NCI-H1930 (cell line): ENCODE measurements at places on chromosomes 3 and 15.

DNA sequence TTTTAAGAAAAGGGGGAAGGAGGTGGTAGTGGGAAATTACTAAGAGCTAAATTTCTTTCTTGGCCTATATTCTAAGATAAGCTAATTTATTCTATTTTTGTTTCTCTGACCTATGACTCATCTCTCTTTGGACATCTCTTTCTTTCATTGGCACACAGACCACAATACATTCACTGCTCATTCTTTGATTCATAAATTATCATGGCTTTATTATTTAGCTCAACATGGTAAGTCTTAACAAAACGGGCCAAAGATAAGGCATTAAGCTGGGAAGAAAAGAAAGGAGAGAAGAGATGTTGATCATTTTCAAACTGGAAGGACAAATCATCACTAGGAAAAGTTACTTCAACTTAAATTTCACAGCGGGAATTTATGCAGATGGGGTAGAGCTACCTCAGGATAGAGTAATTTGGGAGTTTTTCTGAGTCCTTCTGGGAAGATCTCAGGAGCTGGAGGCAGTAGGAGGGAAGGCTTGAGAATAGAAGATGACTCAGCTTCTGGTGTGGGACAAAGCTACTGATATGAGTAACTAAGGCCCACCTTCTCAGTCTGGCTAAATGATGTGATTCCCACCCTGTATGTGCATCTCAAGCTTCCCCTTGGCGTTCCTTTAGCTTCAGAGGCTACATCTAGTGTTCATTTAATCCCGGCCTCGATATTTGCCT lies 7.5 kb upstream of the ALCAM start:
- no peak for DNase-seq

GRCh38 chr3:23302271-23302670 lies 99.1 kb downstream of the UBE2E2 start:
- DNase-seq: no peak

DNA sequence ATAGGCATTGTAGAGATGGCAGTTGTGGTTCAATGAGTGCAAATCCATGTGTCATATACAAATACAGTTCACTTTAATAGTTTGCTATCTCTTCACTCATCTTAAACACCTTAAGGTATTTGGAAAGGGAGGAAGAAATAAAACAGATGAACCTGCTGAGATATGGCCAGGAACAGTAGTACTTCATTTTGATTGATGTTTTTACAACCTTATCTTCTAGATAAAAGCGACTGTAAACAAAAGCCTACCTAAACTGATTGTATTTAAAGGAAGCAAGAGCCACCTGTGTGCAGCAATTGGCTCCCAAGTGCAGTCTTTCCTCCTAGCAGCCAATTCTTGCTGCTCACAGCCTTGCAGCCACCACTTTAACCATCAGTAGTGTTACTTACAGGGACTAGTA lies 217.7 kb downstream of the CDIN1 start:
- no peak for DNase-seq

DNA sequence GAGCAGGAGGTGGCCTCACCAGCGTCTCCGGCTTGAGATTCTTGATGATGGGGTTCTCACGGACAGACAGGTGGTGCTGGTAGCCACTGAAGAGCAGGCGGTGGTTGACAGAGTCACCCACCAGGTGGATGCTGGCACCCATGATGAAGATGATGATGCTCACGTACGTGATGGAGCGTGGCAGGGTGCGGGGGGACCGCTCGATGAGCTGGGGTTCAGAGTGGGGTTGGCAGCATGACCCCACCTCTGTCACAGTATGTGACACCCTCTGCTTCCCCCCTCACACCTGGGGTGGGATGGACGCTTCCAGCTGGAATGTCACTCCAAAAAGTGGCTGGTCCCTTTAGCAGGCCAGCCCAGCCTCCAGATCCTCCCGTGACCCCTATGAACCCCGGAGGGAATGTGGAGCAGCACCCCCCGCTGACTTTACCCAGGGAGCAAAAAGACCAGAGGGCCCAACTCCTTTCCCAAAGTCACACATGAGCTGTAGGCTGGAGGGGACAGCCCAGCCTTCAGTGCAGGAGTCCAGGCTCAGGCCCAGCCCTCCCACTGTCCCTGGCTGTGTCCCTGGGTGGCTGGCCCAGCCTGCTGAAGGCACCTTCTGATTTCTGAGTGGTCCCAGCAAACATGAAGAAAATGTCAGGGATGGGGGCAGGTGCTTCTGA lies 6.7 kb upstream of the CALML4 start:
- no peak for DNase-seq

DNA sequence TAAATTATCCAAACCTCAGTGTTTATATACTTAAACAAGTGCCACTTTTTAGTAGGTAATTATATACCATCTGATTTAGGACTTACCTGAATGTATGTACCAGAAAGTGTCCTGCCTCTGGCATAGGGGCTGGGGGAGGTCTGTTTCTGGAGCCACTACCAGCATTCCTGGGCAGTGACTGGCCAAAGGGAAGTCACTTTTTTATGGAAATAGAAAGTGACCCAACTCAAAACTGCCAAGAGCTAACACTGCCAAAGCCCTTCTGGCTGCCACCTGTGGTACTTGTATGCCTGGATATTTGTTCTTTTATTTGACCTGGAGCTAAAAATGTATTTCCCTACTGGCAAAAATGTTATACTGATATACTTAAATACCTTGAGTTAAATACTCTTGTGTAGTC lies 42.7 kb downstream of the ESYT3 start:
- no peak for DNase-seq

DNA sequence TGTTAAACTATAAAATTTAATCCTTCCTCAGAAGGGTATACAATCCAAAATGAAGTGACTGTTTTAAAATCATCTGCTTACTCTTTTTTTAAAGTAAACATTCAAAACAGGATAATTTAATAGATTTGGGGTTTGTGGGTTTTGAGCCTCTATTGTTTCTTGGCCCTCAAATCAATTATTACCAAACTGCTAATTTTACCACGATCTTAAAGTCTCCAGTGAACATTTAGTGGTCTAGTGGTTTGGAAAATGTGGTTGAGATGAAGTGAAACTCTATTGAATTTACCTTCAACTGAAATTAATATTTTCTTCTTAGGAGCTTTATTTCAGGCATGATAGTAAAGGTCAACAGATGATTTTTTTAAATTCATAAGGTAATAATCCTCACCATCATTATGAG lies 11.2 kb upstream of the ATP11B start:
- no peak for DNase-seq
